Neural progenitor cell (in vitro differentiated cells): ENCODE measurements at places on chromosomes 5 and 9. TPM values are rescaled to one million over a fixed set of nuclear protein-coding genes. Genes with fewer than 3 reads are reported as not detected.

- no peak for DNase-seq
These were observed 47.1 kb upstream of the RAI14 start for GRCh38 chr5:34608859-34609648.

SV2C gene
- 0.06 and 0.15 TPM in 2 replicates for total RNA-seq

GRCh38 chr5:149793256-149793550 lies 63.1 kb downstream of the PPARGC1B start:
- DNase-seq = no peak

FOXD4L4 gene
- total RNA-seq = 0.15 TPM in 1 of 2 replicates, not detected in the other

DNA sequence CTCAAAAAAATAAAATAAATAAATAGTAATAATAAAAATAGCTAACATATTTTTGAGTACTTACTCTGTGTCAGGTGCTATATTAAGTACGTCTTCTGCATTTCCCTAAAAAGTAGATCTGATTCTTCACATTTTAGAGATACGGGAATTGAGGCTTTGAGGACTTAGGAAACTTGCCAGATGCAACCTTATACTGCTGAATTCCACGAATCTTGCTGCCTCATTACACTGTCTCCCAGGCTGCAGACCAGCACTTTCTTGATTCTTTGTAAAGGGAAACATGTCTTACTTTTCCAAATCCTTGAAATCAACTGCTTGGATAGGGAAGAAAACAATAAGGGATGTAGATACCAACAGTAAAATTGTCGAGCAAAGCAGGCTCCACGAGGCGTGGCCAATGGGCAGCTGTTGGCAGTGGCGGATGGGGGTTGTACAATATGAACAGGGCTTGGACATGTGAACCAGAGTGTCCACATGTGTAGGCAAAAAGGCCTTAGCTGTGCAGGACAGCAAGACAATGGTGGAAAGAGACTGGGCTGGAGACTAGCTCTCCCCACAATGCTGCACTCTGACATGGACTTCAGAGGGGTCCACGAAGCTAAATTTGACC lies 124.3 kb upstream of the RAI14 start:
- DNase-seq = no peak

- DNase-seq = no peak
These were observed 92.5 kb upstream of the ITGA2 start for GRCh38 chr5:52896534-52897237.

DNA sequence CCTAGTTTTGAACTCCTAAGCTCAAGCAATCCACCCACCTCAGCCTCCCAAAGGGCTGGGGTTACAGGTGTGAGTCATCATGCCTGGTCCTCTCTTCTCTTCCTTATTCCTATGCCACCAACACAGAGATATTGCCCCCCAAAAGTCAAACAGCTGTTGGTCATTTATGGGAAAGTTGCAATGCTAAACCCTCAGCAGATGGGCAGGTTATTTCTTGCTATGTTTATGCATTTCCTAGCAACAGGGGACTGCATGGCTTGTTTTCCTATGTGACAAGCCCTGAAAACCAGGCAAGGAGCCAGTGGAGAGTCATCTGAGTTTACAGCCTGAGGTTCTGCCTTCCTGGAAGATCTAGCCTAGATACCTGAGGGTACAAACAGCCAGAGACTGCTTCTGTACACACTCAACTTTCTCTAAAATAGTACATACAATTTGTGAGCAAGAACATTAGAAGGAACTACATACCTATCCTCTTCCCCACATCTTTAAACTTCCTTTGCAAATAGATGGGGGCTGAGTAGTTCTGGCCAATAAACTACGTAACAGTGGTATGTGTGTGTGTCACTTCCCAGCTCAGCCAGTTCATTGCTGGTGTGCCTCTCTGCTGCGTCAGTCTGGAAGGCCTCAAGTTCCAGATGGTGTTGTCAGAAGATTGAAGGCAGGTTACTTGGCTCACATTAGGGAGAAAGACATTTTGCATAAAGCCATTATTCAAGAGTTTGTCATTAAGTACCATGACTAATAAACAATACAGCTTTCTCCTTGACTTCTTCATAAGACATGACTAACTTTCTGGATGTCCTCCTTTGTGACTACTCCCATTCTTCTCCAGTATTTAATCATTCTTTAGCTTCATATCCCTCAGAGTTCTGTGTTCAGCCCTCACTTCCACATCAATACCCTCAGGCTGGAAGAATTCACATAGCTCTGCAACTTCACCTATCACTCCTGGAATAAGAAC lies 65.3 kb downstream of the CSNK1A1 start:
- no peak for DNase-seq

DMXL1 gene
- 18.6 and 45.5 TPM in 2 replicates for total RNA-seq

DNA sequence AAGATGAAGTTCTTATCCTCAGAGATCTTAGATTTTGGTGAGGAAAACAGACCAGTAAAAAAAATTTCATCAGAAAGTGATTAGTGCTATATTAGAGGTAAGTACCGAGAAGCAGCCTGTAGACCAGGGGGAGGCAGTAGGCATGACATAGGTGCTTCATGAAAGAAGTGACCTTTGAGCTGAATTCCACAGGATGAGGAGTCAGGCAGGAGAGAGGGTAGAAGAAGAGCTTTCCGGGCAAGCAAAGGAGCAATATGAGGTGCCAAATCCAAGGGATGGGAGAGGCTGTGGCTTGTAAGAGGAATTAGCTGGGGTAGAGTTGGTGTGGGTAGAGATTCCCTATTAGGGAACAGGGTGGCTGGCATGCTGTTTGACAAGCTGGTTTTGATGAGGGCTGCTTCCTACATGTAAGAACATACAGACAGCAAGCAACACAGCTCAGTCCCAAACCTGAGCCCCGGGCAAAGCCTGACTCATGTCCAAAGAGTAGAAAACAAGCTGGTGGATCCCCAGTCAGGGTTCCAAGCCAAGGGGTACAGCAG lies 48.4 kb upstream of the PWWP2A start:
- DNase-seq = no peak

GRCh38 chr5:132280371-132281240 lies 13.6 kb upstream of the SLC22A4 start:
- DNase-seq = no peak

DNA sequence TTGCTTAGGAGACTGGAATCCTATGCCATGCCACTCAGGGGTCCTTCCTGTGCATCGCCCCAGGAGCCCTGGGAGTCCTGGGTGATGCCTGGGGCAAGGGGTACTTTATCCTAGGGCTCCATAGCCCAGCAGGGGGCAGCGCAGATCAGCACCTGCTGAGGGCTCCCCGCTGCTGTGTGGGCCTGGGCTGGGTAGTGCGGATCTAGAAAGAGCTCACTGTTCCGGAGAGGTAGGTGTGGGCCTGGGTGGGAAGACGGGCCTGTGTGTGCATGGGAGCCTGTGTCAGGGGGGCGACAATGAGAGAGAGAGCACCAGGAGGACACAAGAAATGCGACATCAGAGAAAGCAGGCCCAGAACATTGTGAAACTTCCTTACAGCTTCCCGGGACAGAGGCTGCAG lies 11.4 kb upstream of the DAB2IP start:
- peak; percentile 72 for DNase-seq

DNA sequence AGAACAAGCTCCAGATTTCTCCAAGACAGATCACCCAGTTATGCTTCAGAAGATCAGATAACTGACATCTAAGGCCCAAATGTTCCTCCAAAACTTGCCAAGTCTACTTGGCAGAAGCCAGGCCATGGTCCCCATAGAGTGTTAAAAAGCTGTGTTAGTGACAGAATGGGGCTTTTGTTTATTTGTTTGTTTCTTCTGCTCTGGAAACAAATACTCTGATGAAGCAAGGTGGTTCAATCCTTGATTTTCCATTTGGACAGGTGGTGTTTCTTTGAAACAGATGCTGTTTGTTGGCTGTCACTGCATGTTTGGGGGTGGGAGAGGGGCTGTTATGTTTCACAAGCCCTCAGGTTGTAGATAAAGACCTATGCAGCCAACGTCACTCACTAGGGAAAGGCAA lies 264.0 kb downstream of the FAM114A2 start:
- DNase-seq = no peak

DNA sequence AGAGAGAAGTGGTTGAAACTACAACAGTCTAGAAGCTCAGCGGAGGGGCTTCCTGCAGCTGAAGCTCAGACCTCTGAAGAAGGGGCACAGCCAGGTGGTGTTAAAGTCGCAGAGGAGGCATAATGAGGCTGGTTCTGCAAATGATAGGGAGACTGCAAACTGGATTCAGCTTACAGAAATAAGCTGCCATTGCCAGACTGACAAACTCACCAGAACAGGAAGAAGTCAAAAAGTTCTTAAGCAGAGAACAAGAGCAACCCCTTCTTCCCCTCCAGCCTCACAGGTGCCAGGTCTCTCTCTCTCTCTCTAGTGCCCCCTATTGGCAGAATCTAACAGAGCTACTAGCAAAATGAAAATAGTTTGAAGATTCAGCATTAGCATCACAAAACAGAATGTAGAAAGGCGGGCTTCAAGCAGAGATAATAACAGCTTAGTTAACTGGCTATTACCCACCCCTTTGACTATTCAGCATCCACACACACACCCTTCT lies 76.7 kb downstream of the GRAMD2B start:
- DNase-seq = peak; percentile 71

- DNase-seq = peak; percentile 82
These were observed at the start of gene VLDLR for GRCh38 chr9:2621722-2622460. TSS of gene VLDLR (plus strand) at chr9:2621787. CDS start at chr9:2622190, 403 bp downstream.

- DNase-seq = no peak
These were observed 122.4 kb upstream of the NMUR2 start for GRCh38 chr5:152527358-152528052.

DNA sequence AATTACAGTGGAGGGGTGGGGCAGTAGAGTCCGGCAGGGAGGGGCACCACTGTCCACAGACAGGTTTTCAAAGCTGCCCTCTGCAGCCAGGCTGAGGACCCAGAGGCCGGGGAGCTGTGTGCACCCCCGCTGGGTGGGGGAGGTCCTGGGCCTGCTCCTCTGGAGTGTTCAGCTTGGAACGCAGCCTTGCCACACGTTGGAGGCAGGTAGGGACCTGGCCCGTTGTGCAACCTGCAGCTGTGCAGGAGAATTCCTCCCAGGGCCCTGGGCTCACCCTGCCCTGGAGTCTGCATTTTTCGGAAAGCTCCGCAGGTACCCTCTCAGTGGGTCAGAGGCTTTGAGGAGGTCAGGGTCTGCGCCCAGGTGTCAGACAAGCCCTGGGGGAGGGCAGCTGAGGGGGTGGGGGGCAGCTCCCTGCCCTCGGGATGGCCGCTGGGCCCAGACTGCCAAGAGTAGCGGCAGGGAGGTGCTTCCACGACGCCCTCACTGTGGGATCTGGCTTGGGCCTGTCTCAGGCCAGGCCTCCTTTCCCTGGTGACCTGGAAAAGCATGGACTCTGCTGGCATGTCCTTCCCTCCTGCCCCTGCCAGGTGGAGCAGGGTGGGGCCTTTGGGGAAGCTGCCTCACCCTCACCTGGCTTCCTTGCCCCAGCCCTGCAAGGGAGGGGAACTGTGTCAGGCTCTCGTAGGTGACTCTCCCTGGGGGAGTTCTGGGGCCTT lies 29.5 kb downstream of the RXRA start:
- no peak for DNase-seq

DNA sequence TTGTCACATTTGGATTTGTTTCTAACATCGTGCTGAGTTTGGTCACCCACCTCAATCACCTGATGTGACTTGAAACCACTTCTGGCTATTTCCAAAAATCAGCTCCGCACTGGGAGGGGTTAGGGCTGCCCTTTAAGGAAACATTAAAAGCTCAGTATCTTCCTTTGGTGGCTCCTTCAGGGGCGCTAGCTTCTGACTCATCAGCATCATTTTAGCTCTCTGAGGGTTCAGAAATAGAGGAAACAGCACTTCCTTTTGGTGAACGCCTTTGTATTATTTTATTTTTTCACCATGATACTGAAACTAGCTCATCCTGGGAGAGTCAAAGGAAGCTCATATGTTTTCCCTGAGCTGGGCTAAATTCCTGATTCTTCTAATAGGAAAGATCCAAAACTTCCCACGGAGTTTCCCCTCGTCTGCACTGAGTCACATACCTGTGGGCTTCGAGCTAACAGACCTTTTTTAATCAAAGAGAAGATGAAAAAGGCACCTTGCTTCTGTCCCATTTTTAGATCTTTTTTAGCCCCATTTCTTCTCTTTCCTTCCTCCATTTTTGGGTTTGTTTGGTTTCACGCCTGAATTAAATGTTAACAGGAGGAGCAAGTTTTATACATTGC lies 48.2 kb downstream of the ROPN1L start:
- DNase-seq = no peak

DNA sequence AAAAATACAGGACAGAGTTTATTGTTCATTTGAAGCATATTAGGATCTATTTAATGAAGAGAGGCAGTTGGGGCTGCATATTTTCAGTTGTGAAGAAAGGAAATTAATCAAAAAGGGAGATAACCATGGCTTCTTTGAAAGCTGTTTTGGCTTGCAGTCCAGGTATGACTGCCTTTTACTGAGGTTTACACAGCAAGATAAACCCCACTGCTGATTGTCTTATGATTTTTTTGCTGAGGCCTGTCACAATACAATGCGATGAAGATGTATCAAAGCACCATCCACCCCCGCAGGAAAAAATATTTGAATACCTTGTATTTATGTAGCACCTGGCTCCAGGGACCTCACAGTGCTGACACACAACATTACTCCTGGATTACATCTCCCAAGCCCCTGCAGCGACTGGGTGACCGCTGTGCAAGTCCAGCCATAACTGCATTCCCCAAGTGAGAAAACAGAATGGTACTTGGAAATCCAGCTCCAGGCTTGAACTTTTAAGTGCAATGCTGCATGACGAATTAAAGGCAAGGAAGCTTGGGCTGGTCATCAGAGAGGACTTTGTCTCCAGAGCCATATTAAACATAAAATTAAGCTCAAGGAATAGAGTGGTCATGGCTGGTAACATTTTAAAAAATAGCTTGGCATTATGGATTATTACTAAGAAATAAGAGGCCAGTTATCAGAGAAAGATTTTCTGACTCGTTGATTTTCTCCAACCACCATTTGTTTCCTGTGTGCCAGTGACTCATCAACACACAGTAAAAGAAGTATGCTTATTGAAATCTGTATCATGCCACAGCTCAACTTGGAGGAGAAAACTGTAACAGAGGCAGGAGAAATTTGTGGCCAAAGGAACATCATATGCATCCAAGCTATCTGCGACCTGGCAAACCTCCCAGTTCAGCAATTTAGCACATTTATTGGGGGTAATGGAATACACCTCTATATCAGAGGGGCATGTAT lies 374.2 kb downstream of the MAN2A1 start:
- no peak for DNase-seq

DNA sequence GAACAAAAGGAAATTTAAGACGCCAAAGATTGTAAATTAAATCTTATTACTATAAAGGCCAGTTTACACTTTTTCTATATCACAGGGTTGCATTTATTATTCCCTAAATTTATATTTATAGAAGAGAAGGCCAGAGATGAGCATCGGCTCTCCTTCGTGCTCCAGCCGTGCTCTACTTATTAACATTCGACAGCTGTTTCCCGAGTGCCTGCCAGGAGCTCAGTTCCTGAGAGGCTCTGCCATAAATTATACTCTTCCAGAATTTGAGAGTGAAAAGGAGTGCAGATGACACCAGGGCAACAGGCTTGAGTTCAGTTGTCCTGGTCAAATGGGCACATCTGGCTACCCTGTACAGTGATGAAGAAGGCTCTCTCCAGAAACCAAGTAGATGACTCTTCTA lies 70.1 kb downstream of the PCSK5 start:
- no peak for DNase-seq
